ENCODE measurements at places on chromosomes 4 and X.

DNA sequence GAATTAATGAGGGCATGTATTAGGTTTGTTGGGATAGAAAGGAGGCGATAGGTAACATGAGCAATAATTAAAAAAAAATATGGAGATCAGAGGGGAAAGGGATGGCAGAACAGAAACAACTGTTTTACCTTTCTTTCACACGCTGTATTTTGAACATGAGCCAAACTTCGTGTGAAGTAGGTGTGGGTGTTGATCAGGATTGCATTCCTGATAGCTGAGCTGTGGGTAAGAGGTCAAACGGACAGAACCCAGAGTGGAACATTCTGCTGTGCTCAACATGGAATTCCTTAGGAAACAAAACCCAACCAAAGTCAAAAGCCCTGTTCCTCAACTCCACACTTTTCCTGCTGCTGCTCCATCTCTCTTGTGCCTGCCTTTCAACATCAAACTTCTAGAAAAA lies 162.5 kb upstream of the CASK start:
- DNase-seq, result no peak

- DNase-seq, result no peak
Observed at GRCh38 chr4:6734165-6734786, 18.3 kb downstream of the BLOC1S4 start.

DNA sequence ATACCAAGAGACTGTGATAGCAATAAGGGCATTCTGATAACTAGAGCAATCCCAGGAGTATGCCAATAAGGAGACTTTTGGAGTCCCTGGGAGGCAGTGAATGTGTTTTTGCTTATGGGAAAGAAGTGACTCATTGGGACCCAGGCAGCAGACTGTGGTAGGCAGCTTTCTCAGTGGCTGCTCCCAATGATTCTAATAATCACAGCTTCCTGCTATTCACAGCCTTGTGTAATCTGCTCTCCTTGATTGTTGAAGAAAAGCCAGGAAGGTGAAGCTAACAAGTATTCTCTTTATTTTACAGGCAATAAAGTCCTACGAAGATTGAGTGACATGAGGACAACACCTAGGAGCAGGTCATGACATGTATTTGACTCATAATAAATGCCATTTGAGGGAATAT lies 70.3 kb upstream of the DDX60 start:
- no peak for DNase-seq

- no peak for DNase-seq
Observed at GRCh38 chrX:135695471-135695870, 18.0 kb upstream of the CT45A1 start.

- DNase-seq, result no peak
Observed at GRCh38 chr4:81512001-81512756, 40.5 kb upstream of the RASGEF1B start.

DNA sequence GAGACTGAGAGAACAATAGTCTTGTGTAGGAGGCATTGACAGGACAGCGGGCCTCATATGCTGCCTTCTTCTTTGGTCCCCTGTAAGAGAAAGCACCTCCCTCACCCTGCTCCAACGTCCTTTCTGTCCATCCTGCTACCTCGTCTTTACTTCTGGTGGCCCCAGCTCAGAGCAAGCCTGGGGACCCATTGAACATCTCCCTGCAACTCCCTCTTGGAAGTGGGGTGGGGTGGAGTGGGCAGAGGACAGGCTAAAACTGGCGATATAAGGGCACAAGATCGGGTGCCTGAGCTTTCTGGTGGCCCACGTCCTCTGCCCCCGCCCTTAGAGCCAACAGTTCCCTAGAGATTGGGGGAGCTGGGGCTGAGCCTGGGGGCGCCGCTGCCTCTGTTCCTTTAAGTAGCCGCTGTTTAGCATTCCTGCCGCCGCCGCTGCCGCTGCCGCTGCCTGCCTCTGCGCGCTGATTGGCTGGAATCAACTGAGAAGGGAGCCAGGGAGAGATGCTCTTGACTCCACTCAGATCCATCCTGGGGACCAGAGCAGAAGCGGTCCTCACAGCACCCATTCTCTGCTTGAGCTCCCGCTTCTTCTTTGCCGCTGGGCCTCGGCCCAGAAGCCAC lies at the start of gene DLG3:
TSS of gene DLG3 (plus strand) at position 510 of the 620 bp plus-strand sequence. CDS start 367 bp downstream, outside the sequence.
- no peak for DNase-seq

- no peak for DNase-seq
Observed at GRCh38 chr4:63049726-63050125, 1359.5 kb downstream of the TECRL start.

DNA sequence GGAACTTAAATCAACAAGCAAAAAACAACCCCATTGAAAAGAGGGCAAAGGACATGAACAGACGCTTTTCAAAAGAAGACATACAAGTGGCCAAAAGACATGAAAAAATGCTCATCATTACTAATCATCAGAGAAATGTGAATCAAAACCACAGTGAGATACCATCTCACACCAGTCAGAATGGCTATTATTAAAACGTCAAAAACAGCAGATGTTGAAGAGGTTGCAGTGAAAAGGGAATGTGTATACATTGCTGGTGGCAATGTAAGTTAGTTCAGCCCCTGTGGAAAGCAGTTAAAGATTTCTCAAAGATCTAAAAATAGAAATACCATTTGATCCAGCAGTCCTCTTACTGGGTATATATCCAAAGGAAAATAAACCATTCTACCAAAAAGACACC lies 22.6 kb downstream of the RTL9 start:
- DNase-seq, result no peak

- DNase-seq, result no peak
Observed at GRCh38 chr4:114558446-114559020, 40.1 kb upstream of the UGT8 start.

DNA sequence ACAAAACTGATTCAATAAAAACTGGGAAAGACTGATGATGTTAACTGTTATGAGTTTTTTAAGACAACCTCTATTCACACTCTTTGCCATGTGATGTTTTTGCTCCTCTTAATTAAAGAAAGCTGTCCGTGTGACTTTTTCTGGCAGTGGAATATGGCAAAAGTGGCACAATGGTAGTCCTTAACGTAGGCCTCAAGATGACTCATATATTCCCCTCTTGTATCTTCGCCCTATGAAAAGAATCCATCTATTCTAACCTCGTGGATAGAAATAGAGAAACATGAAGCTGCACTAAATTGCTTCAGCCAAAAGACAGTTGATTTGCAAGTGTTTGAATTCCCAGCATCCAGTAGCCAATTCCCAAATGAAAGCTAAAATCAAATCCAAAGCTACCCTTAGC lies 603.8 kb upstream of the PCDH7 start:
- DNase-seq, result no peak

GRCh38 chr4:147731580-147732517 lies at the start of gene ARHGAP10:
ARHGAP10 (plus strand) TSS chr4:147732088; CDS start chr4:147732302, 214 bp downstream.
- peak; percentile 47 for DNase-seq

- DNase-seq, result peak; percentile 55
Observed at GRCh38 chr4:139651282-139652194, 14.1 kb upstream of the MGST2 start.

DNA sequence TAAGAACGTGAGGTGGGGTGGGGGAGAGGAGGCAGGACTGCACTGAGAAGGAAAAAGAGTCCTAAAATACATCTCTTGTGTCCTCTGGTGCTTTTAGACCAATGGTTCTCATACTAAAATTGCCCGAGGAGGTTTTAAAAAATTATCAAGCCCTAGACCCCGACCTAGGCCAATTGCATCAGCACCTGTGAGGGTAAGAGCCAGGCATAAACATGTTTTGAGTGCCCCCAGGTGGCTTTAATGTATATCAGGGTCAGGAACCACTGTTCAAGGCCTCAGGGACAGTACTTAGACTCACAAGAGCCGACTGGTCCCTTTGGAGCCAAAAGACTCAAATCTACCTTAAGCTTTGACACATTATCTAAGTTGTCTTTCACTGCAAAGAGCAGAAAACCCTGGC lies 37.5 kb upstream of the TMEM150C start:
- no peak for DNase-seq

DNA sequence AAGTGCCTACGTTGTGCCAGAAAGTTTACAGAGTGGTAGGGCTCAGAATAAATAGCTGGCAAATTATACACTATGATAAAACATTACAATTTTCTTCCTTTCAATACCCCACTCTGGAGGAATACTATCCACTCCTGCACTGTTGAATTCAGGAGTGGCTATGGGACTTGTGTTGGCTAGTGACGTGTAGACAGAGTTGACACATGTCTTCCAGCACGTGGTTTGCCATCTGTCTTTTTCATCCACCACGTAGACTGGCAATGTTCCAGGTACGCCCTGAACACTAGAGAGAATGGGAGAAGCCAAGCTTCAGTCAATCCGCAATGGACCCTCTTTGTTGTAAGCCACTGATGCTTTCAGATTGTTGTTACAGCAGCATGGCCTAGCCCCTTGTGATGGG lies 168.8 kb upstream of the RBPJ start:
- no peak for DNase-seq

GRCh38 chr4:92261256-92261655 lies 42.5 kb upstream of the GRID2 start:
- no peak for DNase-seq

- no peak for DNase-seq
Observed at GRCh38 chr4:16663732-16664131, 234.7 kb downstream of the LDB2 start.

DNA sequence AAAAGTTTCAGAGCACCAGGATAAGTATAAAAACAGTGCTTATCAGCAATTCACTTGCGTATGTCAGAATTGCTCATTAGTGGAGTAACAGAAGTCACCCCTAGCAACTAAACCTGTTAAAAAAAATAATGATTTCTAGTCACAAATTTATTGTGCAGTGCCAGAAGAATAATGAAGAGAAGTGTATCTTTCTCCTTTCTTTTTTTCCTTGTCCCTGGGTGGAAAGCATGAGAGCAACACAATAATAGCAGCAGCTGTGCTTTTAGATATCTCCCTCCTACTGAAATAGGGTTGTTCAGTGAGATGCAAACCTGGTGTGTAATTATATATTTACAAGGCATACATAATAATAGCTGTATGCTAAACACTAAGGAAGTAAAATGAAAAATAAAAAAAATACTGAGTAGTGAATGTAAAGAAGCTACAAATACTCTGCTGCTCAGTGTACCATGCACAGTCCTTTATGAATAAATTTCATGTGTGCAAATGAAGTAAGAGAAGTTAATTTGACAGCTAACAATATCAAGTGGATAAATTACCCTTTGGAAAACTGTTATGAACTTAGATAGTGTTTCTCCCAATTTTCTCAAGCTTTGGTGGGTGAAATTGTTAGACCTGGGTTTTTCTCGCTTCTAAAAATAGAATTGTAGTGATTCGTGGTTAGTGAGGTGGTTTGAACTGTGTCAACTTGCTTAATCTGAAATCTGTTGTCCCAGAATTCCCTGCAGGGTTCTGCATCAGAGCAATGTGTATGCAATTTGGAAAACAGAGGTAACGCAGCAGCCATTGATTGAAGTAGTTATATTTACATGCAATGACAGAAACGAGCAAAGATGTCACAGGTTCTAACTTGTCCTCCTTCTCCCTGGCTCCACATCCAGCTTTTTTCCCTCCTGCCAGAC lies 125.7 kb upstream of the NDST3 start:
- no peak for DNase-seq

DNA sequence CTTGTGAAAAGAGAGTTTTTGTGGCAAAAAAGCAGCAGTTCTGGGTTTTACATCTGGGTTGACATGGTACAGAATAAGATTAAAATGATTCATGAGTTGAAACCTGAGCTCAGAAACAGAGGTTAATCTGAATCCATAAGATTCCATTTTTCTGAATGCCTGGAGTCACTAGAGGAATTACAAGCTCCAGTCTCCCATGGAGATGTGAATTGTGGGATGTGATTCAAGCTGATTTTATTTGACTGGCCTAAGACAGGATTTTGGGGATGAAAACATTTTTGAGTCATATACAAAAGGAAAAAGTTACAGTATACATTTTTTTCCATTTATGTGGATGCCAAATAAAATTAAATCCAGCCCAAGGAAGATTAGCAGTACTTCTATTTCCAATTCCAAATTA lies 161.1 kb downstream of the RBM46 start:
- no peak for DNase-seq

- no peak for DNase-seq
Observed at GRCh38 chr4:106063009-106063408, 167.7 kb downstream of the NPNT start.

DNA sequence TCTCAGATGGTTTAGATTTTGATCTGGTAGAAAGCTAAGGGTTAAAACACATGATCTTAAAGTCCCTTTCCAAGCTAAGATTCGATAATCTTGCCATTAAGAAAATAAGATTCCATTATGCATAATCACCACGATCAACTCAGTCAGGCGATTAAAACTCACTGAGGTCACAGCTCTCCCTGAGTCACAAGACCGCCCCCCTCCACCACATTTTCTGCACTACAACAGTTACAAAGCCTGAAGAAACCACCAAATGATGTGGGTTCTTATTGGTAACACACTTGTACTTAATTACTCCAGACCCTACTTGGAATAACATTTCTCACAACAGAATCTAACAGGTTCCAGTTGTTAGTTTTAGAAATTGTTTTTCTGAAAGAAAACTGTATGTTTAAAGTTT lies 62.8 kb downstream of the SH3KBP1 start:
- DNase-seq, result no peak

DNA sequence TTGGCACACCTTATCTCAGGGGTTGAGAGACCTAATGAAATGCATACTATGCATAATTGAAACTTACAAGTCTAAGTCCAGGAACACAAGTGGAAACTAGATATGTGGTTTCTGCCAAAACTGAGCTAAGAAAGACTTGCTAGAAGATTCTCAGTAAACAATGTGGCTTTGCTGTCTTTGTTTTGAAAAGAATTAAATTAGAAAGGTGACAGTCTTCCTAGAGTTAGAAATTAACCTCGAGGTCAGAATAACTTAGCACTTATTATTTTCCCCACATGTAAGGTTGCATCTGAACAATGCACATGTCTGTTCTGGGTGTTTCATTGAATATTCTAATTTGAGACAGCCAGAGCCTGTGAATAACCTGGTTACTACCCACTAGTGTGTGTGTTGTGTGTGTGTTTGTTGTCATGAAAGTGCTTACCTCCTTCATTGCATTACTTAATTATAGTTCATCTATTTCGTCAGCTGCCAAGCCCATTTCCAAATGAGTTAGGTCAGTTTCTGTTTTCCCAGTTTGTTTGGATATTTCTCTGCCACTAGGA lies 1.5 kb downstream of the EREG start:
- no peak for DNase-seq

DNA sequence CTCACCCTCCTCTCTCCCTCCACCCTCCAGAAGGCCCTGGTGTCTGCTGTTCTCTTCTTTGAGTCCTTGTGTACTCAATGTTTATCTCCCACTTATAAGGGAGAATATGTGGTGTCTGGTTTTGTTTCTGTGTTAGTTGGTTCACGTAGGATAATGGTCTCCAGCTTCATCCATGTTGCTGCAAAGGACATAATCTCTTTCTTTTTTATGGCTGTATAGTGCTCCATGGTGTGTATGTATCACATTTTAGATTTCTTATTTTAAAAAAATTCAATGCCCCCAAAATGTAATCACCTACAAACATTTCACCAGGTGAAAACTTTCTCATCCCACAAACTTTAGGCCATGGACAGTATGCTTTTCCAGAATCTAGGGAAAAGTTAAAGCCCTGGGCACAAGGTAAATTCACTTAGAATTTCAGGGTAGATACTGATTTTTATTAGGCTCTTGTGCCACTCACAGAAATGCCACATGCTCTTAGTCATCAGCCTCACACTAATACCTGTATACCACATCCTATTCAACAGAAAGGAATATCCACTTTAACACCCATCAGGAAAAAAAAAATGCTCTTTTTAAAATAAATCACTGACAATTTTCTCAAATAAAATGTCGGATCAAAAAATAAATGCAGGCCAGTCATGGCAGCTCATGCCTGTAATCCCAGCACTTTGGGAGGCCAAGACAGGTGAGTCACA lies 104.8 kb upstream of the ENPP6 start:
- DNase-seq, result no peak

Measured in T-helper 1 cell (primary cell).